ENCODE measurements at places on chromosomes 12 and 14. TPM values are rescaled to one million over a fixed set of nuclear protein-coding genes. Genes with fewer than 3 reads are reported as not detected.
A peak's percentile ranks its signal among the peaks of the same experiment; 100 is the strongest.

- no peak for DNase-seq
Observed at GRCh38 chr12:132462788-132463187, 27.2 kb upstream of the FBRSL1 start.

DNA sequence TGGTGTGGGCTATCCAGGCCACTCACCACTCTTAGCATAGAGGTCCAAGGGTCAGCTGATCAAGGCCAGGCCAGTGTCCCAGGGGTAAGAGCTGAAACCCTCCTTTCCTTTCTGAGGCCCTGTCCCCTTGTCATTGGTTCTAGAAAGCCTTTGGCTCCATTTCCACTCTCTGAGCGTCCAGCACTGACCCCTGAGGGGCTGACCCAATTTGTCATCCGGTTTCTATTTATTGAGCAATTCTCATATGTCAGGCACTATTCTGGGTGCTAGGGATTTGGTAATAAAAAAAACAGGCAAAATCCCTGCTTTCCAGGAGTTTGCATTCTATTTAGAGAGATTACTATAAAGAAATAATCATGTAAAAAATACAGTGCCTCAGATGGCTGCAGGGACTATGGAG is 3.4 kb downstream of the KRT77 start:
- DNase-seq: no peak

- no peak for DNase-seq
Observed at GRCh38 chr12:6434205-6435140, 10.3 kb upstream of the CD27 start.

DNA sequence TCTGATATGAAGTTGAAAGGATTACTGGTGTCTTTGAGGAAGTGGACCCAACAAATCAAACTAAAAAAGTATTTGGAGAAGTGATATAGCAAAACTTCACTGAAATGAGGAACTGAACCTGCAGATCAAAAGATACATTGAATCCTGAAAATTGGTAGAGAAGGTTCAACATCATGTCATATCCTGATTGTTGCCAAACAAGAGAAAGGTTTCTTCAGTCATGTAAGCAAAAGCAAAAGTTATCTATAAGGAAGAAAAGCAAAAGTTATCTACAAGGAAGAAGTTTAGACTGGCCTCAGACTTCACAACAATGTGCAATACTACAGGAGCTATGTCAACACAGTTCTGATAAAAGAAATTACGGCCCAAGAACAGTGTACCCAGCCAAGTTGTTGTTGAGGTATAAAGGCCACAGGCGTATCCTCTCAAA is 142.7 kb downstream of the RAD51B start:
- peak; percentile 44 for DNase-seq

DNA sequence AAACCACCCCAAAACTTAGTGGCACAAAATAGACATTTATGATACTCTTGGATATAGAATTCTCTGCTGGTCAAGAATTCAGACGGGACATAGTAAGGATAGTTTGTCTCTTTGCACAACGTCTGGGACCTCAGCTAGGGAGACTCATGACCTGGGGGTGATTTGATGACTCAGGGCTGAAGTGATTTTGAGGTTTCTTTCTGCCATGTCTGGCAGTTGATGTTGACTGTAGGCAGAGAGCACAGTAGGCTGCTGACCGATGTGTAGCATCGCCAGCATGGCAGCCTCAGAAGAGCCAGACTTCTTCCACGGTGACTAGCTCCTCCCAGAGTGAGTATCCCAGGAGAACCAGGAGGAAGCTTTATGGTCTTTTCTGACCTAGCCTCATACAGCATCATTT is 88.9 kb upstream of the FRMD6 start:
- DNase-seq: no peak

DNA sequence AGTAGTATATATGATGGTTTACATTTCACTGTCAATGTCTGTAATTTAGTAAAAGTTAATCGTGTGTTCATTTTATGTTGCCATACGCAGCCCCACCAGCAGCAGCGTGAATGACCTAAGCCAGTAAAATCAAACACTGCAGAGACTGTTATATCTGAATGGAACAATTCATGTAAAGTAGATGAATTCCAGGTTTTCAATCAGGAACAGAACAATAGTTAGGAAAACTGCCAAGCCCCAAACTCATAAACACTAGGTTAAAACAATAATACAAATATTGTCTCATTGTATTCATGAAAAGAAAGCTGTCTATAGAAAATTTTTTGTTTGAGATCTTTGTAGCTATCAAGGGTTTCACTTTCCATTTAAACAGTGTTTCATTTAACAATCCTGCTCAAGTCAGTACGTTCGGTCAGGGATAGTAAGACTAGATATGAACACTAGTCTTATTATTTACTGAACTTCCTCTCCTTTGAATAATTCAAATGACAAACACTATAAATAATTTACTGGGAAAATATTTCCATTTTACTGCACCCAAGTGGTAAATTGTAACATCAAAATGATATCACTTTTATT is 256.8 kb upstream of the FLRT2 start:
- no peak for DNase-seq

DNA sequence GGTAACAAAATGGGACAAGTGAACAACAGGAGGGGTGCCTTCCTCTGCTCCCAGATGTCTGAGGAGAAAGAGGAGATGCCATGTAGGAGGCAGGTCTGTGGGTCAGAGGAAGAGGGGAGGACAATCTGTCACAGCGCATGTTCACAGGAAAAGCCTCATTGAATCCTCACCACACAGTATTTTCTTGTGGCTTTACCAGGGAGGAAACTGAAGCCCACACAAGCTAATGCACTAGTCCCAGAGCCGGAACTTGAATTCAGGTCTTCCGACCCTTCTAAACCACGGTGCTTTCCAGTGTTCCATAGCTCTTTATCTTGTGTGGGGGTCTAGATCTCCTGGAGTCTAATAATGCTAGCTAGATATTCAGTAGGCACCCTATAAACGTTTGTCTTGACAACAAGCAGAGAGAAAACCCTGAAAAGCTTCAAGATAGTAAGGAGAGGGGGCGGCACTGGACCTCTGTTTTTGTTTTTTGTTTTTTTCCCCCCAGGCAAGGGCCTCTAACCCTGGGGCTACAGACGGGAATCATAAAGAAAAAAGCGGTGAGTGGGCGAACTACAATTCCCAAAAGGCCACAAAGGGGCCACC is 371 bp upstream of the SHMT2 start:
- DNase-seq: no peak

DNA sequence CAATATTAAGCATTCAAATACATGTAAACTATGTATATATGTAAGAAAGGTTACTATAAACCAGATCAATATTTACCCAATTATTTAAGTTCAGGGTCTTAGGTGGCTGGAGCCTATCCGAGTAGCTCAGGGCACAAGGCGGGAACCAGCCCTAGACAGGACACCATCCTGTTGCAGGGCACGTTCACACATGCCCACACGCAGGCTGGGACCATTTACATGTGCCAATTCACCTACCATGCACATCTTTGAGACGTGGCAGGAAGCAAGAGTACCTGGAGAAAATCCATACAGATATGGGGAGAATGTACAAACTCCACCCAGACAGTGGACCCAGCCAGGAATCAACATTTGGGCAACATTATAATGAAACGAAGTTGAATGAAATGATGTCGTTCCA is 263.0 kb upstream of the E2F7 start:
- no peak for DNase-seq

The CCDC196 gene
- 1.9 TPM for total RNA-seq

The PIK3C2G gene
- total RNA-seq: 8.7 TPM

The CELA1 gene
- not detected for total RNA-seq

The SYT1 gene
- 8.4 TPM for total RNA-seq

The KRT72 gene
- 1.2 TPM for total RNA-seq

The NKX2-1 gene
- total RNA-seq: 2.9 TPM

The LRRC10 gene
- 0.24 TPM for total RNA-seq
